ENCODE measurements at places on chromosomes 3 and 15.

- DNase-seq = no peak
Measured at GRCh38 chr3:104385421-104385820, 981.3 kb upstream of the ALCAM start.

DNA sequence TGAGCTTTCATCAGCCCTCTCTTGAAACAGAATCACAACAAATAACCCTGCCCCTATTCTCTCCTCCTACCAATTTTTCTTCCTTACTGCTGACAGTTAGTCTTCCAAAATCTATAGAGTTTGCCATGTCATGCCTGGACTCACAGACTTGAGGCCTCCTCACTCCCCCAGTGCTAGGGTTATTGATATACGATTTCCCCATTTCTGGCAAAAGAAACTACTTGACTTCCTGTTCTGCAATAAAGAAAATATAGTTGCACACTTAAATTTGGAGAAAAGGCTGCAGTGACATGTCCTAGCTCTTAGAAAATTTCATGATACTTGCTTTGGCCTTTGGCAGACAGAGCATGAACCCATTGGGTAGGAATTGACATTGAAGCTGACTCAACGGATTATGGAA is 75.9 kb downstream of the CYP19A1 start:
- no peak for DNase-seq

GRCh38 chr3:149352556-149352955 is 19.1 kb upstream of the TM4SF18 start:
- DNase-seq = peak; percentile 47

DNA sequence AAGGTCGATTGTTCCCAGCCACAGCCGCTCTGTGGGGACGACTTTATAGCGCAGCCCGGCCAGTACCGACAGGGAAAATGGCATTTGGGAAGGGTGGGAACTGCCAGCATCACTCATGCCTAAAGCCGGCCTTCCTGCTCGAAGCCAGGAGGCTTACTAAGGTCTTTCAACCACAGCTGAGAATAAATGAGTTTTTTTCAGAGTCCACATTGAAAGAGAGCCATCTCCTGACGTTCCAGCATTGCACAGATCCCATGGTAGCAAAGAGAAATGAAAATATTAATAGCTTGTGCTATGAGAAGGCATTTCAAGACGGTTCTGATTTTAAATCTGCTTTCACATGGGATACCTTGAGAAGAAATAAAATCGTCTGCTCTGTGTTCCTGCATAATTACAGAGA is 230.2 kb upstream of the IGF1R start:
- no peak for DNase-seq

DNA sequence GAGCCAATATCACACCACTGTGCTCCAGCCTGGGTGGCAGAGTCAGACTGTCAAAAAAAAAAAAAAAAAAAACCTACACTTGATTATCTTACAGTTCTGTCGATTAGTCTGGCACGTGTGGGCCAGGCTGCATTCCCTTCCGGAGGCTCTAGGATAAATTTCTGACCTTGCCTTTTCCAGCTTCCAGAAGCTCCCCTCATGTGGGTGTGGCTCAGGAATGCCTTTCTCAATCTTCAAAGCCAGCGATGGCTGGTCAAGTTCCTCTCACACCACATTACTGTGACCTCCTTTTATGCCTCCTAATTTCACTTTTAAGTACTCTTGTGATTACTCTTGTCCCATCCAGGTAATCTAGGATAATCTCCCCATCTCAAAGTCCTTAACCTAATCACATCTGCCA is 58.2 kb upstream of the DUT start:
- no peak for DNase-seq

DNA sequence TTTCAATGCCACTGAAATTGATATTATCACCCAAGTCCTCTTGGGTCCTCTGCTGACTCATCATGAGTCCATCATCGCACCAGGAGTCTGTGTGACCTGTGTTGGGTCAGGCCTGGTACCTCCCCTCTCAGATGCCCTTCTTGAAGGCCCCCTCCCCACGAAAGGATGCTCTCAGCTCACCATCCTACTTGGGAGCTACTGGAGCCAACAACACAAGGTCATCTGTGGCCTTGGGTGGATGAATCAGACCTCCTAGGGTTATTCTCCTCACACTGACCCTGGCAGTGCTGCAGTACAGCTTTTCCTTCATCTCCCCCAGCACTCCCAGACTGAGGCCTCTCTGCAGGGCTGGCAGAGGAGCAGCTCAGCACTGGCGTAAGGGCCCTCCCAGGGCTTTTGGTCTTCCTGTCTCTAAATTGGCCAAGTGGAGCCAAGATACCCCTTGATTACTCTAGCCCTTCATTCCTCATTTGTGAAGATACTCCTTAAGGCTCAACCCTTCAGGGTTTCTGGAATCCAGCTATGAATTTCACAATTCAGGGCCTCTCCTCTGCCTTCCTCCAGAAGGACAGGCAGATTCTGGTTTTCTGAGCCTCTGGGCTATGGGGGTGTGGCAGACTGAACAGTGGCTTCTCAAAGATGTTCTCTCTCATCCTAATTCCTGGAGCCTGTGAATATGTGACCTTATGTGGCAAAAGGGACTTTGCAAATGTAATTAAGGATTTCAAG is 80.7 kb upstream of the GSK3B start:
- DNase-seq = no peak

DNA sequence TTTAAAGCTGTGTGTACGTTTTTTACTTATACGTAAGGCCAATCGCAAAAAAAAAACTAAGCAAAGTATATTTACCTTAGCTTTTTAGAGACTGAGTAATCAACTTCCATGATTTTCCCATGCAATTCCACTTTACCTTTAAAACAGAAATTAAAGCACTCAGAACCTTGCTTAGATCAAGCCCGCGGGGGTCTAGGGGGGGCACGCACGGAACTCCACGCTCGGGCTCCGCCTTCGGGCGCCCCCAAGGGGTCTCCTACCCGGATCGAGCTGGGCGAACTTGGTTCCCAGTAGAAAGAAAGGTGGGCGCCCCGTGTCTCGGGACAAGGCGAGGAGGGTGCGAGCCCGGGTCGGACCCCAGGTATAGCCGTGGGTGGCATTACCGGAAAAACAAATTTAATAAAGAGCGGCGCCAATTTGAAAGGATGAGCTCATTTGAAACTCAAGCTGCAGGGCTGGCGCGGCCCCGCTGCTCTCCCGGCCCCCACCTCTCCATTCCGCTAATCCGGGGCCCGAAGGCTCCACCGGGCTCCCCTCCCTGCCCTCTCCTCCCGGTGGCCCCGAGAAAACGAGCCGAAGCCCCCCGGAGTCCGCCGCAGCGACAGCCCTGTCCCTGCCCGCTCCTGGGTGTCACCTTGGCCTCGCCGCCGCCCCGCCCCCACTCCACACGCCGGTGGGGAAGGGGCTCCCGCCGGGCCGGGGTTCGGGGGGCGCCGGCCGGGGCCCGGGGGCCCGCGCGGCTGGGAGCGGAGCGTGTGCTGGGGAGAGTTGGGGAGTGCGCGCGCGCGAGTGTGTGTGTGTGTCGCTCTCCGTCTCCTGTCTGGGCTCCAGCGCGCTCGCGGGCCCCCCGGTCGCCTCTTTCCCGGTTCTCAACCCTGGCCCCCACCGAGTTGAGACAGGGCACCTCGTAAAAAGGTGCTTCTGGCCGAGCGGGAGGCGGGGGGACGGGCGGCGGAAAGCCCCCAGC is 1.5 kb downstream of the IGF2BP2 start:
- peak; percentile 37 for DNase-seq

GRCh38 chr3:8769088-8769822 is at the start of gene OXTR:
Gene OXTR (minus strand): TSS chr3:8769613. CDS start chr3:8768187, 1,426 bp downstream.
- DNase-seq = peak; percentile 96

DNA sequence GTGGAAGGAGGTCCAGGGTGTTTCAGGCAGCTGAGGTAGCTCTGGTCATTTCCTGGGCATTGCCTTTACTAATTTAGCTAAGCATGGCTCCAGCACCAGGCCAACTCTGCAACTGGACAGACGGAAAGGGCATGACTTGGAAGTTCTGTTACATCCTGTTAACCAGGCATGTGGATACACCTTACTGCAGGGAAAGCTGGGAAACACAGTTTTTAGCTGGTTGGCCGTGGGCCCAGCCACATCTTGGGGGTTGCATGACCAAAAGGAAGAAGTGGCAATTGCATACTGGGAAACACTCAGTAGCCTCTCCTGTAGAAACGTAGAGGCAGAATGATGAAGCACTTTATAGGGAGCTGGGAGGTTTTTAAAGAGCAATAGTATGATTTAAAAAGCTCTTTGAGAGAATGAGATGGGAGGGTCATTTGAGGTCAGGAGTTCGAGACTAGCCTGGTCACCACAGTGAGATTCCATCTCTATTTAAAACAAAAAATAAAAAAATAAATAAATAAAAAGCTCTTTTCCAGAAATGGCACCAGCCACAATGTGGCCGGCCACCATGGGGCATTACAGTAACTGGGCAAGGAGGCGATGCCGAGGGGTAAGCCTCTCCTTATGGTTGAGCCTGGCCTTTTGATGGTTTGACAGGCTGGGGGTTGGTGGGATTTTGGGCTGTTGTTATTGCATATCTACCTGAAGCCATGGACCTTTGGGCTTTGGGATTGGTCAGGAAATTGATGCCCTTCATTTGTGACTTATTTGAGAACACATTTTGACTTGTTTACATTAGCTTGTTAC is 28.6 kb downstream of the TRAK1 start:
- DNase-seq = no peak

DNA sequence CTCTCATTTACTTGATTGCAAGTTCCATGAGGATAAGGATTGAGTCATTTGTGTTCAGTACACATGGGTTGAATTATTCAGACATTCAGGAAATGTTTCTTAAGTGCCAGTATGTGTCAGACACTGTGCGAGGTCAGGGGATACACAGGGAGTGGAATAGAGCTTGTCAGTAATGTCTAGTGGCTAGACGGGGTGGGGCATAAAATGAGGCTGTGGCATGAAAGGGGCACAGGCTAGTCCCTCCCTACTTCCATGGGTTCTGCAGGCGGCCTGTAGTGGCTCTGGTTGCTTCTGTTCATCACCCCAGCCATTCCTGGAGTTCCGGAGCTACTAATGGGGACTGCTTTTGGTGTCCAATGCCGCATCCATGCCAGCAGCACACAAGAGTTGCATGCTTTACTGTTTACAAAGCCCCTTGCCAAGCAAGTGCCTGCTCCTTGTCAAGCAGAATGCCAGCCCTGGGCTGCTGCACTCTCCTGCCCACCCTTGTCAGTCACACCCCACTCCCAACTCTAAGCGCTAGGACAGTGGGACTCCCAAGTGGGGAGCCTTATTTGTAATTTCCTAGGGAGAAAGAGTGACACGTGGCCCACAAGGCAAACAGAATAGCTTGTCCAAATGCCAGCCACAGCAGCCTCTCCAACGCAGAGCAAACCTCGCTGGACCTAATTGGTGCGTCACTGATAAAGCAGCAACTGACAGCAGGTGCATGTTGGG is 70.8 kb downstream of the RAB11A start:
- DNase-seq = no peak

DNA sequence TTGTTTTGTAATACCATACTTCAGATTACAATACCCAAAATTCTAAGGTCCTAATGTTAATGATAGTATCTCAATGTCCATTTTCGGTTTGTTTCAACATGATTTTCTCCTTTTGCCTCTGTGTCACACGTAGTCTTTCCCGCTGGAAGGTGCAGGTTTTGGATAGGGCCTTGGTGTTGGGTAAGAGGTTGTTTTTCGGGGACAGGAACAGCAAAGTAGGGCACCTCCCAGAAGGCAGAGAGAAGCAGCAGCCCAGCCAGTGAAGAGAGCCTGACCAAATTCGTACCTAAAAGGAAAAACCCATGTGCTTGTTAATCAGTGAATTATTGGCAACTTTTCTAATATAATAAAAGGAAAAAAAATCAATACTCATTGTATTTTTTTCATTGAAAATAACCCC is 14.1 kb downstream of the CLDN1 start:
- DNase-seq = no peak

DNA sequence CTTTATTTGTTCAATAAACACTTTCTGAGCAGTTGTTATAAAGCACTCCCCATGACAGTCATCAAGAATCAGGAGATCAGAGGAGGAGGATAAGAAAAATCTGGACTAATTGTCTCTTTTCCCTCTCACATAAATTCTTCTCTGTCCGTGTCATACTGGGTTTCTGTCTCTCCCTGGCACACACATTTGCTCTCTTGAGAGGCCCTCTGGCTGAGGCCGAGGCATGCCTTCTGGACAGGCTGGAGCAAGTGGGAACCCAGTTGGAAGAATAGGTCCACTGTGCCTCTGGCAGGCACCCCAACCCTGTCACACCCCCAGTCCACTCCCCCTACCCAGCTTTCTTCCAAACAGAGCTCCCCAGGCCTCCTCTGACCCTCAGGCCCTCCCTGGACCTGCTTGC is 315.8 kb downstream of the UACA start:
- DNase-seq = no peak

All from HuH-7 (cell line).